ENCODE measurements at places on chromosomes 1 and 21.

DNA sequence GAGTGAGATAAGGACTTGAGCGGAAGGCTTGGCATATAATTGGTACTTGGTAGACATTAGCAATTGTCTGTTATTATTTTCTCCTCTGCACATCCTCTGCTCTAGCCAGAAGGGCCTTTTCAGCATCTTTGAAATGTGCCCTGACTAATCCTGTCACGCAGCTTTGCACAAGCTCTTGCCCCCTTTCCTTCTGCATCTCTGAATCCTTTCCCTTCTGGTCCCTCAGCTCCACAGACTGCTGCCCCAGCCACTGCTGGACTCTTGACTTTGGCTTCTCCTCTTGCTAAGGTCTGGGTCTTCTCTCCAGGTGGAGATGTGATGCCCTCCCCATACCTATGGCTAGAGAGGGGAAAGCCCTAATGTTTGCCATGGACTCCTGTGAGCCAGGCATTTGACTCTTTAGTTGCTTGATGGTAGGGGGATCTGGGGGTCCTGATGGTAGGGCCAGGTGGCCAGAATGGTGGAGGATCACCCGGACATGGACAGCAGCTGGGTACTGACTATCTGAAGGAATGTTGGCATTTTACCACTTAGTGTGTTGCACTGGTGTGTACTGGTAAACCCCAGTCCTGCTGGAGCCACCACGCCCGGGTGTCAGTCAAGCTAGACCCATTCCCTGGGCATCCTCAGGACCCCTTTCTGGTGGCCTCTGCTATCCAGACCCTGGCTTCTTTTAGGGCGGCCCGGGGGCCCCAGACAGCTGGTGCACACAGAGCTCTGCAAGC is 4.4 kb downstream of the HPCA start:
- no peak for DNase-seq

- no peak for DNase-seq
Observed at GRCh38 chr1:104768466-104768865, 1018.8 kb downstream of the AMY1C start.

DNA sequence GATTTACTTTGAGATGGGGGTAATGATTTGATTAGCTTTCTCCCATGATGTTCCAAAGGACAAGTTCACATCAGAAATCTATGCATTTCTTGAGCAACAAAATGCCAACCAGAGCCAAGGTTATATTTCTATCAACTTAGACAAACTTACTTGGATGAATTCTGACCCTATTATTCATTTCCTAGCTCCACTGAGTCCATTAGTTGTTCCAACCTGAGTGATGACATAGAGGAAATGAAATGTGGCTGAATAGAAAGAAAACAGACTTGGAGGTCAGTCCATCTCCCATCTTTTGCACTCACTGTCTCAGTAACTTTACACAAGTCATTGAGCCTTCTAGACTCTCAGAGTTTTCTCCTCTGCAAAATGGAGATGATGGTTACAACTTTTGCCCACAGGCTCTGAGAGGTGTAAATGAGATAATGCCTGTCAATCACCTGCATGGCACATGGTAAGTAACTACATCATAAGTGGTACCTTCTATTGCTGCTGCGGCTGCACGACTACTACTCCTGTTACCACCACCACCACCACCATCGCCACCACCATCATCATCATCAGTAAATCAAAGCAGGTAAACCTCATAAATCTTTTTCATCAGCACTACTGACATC is 98.2 kb downstream of the PTPN14 start:
- DNase-seq: peak; percentile 81

GRCh38 chr1:247487057-247487456 is 29.2 kb upstream of the OR2B11 start:
- no peak for DNase-seq

DNA sequence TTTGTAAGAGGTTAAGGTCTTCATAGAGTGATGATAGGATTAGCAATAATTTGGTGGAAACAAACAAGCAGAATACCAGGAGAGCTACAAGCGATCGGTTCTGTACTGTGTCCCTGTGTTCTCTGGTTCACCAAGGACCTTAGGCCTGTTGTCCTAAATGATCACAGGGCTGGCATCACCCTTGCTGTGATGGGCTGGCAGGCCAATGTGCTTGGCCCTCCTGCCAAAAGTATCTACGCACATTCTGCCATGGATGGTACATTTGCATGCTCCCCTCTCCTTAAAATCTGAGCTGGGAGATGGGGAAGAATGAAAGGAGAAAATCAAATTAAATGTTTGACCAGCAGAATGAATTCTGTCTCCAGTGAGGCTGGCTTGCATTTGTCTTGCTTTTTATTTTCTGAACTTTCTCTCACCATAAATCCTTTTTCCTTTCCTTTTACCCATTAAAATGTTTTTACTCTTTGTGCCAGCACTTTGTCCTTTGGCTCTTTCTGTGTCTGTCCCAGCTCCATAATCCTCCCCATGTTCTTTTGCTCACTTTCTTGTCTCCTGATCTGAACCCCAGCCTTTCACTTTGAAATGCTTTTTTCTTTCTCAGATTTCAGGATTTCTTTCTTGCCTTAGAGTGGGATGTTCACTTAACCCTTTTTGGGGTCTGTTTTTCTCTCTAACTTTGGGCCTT is 51.7 kb downstream of the PBX1 start:
- DNase-seq: no peak

DNA sequence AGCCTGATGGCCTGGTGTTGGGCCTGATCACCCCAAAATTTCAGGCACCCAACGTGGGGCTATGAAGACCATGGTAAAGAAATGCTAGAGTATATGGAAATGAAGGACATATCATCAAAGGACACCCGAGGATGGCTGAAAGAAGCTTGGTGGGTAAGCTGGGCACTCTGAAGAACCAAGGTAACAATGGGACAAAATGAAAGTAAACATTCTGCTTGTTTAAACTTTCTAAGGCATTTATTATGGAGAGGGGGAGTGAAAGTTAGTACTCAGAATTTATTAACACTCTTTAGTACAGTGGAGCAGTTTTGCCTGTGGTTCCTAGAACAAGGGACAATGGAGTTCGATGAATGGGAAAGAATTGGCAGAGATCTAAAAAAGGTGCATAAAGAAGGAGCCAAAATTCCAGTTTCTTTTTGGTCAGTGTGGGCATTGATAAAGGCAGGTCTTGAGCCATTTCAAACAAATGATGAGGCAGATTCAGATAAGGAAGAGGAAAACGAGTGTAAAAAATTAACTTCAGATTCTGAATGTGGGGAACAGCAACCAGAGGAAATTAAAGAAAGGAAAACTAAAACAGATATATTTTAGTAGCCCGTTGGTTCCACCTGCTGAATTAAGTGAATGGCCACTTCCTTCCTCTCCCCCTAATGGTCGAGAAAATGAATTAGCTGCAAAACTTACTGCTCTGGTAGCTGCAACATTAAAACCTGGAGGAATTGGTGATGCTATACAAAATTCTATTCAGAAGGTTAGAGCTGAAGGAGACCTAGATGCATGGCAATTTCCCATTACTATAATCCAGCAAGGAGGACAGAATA is 8.4 kb upstream of the PM20D1 start:
- no peak for DNase-seq

DNA sequence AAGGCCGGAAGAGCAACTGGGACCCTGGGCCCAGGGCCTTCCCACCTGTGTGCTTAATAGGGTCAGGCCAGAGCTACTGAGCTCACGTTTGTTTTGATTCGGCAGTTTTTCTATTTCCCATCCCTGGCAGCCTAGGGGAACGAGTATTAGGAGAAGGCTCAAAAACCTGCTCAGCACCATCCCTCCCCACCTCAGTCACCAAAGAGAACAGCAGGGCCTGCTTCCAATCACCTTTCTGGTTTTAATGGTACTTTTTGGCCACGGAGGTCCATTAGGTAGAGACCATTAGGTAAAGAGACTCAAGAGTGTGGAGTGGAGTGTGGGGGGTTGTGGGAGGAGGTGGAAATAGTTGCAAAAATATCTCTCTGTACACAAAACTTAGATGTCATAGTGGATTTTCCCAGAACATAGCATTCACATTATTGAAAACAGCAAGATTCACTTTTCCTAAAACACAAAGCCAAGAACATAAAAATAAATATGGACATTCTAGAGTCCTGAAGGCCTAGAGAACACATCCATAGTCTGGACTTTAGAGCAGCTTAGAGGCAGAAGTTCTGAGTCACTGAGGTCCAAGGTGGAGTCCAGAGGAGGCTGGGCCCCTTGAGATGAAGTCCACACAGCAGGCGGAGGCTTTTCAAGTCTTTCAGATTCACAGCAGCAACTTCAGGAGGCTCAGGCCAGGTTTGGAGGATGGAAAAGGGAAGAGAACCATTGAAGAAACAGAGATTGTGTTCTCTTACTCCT is 19.5 kb downstream of the NUAK2 start:
- peak; percentile 45 for DNase-seq

DNA sequence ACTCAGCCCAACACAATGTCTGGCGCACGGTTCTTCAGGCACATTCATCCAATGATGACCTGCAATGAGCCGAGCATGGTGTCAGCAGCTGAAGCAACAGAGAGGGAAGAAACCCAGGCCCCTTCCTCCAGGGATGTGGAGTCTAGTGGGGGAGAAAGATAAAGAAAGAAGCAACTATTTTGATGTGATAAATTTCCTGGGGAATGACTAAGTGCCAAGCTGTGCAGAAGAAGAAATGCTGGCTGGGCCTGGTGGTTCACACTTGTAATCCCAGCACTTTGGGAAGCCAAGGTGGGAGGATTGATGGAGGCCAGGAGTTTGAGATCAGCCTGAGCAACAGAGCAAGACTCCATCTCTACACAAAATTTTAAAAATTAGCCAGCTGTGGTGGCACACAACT is 561.8 kb downstream of the KIF26B start:
- DNase-seq: no peak

DNA sequence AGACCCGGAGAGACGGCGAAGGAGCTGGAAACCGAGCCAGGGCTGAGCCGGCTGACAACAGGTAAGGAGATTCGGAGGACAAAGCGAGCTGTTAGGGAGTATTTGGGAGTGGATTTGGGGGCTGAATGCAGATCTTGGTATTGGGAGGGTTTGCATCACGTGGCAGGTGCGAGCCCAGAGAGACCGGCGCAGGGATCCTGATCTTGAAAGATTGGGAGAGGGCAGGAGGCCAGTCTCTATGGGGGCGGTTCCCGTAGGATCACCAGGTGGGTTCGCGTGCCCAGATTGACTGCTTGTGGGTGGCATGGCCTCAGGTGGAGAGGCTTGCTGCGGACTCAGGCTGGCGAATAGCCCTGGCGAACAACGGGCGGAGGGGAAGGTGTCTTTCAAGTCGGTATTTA is 204 bp downstream of the CIART start:
- no peak for DNase-seq

- DNase-seq: no peak
Observed at GRCh38 chr1:84159533-84160240, 15.6 kb downstream of the PRKACB start.

- no peak for DNase-seq
Observed at GRCh38 chr1:208221291-208221622, 22.9 kb downstream of the PLXNA2 start.

DNA sequence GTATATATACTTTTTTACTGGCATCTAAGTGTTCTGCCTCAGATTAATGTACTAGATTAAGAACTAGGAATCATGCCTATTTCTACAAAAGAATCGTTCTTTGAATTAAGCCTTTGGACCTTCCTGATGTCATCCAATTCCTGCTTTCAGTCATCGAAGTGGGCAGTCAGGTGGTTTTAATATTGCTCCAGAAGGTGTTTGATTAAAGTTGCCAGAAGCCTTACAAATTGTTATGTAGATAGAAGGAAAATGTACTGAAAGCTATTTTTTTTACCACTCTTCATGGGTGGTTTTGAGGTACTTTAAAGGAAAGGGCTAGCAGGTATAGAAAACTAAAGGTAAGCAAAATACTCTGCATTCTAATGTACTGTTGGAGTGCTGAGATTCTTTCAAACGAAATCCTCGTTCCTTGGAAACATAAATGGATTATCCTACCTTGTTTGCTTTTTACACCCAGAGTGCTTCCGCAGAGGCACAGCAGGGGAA is 716 bp downstream of the CTBS start:
- peak; percentile 4 for DNase-seq

GRCh38 chr1:156838972-156839371 is 19.9 kb downstream of the INSRR start:
- DNase-seq: no peak

DNA sequence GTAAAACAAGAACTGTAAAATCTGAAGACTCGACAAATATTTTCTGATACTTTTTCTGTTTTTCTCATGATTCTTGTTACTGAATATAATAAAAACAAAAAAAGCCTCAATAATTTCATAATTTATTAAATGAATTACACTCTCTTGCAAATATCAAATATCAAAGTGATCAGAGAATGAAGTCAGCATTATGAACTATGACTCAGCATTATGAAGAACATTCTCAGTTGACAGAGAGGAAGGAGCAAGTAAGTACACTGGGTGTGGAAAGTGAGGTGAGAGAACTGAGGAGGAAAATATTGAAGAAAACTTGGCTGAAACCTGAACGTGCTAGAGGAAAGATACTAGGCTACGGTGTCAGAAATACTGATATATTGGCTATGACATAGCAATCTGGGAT is 529.5 kb downstream of the KCNT2 start:
- DNase-seq: peak; percentile 13

DNA sequence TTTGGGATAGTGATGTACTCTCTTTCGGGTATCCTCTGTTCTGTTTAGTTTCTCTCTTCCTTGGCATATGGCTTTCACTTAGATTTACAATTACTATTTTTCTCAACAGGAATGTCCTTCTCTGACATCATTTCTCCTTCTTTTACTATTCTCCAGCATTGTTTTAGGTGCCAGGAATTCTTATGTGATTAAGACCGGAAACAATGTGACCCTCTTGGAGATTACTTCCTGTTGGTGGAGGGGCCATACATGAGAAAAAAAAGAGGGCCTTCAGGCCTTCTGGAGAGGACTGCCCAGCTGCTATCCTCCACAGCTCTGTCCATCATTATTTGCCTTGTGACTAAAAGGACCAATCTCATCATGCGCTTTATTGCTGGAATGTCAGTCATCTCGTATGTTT is 50.4 kb upstream of the ADAMTS5 start:
- peak; percentile 54 for DNase-seq

DNA sequence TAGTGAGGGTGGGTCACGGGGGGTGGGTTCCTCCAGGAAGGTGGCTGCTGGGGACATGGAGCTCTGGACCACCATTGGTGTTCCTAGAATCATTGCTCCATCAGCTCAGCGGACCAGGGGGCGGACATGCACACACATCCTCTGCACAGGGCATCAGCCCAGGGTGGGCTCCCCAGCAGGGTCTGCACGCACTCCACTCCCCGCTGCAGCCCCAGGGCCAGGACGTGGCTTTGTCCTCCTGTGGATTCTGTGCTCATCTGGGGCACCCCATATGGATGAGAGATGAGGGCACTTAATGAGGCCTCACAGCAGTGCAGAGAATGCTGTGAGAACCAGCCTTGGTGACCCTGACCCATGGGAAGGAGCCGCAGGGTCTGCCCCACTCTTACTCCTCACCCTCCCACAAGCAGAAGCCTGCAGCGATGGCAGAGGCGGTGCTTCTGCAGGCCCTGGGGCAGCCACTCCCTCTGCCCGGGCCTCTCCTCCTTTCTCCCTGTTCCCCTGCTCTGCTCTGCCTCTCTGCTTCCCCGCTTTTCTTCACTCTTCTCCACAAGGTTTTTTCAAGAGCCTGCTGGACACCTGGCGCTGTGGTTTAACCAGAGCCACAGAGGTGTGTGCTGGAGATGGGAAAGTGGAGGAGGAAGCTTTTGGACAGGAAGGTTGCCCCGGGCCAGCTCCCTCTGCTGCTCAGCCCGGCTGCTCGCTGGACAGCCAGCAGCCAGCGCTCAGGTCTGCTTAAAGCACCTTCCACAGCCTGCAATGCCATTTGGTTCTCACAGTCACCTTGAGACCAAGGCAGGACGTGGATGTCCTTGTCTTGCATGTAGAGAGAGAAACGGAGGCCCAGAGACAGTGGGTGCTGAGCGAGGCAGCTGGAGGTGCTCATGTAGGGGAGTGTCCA is 26.3 kb upstream of the PCBP3 start:
- DNase-seq: no peak
